ENCODE measurements at places on chromosomes 3 and 15. TPM values are rescaled to one million over a fixed set of nuclear protein-coding genes. Genes with fewer than 3 reads are reported as not detected.

DNA sequence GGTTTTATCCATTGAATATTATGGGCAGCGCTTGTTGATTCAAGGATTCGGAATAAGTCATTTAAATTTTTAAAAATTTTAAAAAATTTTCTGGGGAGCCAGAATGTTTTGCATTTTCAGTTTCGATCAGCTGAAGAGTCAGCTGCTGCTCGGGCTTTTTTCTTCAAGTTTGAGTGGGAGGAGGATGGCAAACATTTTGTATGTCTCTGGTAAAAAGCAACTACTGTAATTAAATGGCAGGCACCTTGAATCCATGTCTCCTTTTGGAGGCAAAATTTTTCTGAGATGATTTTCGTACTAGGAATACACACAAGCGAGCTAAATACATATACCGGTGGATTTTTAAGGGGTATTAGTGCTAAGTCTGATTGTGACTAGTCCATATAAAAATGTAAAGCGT, 612 bp downstream of the C3orf38 start:
- no peak for DNase-seq

DNA sequence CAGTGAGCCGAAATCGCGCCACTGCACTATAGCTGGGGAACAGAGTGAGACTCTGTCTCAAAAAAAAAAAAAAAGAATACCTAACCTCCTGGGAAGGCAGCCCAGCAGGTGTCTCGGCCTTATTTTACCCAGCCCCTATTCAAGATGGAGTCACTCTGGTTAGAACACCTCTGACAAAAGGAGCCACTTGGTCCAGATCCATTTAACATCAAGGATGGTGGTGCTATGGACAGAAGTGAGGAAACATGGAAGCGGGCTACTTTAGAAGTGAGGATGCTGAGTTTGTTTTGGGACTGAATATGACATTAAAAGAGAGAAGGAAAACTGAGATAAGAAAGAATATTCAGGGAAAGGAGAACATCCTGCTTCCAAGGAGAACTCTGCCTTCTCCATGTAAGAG, 14.7 kb downstream of the GLDN start:
- DNase-seq = no peak

DNA sequence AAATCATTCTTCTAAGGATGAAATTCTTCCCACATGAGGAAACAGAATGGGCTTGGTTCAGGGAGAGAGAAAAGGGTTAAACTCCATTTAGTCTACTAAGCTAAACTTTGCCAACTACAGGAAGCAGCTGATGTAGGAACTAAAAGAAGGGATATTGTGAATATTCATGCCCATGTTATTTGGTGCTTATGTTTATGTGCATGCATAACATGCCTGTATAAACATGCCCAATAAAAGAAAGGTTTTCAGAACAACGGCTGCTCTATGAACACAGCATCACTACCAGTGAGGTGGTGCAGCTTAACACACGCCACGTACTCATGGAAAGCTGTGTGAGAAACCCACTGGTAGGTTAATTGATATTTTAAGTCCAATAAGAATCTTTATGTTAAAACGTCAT, 59.4 kb upstream of the VGLL4 start:
- no peak for DNase-seq

DNA sequence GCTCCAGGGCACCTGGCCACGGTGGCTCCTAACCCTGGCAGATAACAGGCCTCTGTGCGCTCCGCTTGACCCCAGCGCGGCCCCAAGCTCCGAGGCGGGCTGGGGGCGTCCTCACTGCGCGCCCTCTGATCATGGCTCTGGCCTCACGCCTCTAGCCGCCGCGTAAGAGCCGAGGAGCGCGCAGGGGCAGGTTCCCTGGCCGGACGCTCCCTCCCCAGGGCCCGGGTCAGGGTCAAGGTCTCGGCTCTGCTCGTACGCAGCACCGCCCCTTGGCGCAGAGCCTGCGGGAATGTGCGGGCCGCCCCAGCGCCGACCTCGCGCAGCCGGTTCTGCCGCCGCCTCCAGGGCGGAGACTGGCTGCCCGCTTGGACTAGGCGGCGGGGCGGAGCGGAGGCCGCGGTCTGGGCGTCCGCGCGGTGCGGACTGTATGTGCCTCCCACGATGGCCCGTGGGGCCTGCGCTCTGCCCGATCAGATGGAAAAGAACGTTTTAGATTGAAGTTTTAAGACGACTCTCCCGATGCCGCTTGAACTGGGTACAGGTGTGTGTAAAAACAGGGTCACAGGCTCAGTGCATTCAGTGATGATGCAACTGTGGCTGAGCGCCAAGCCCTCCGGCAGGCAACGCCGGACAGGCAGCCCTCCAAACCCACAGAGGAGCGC, 40.8 kb downstream of the CHST14 start:
- no peak for DNase-seq

- no peak for DNase-seq
Observed at GRCh38 chr3:35500641-35501350, 138.5 kb upstream of the ARPP21 start.

DNA sequence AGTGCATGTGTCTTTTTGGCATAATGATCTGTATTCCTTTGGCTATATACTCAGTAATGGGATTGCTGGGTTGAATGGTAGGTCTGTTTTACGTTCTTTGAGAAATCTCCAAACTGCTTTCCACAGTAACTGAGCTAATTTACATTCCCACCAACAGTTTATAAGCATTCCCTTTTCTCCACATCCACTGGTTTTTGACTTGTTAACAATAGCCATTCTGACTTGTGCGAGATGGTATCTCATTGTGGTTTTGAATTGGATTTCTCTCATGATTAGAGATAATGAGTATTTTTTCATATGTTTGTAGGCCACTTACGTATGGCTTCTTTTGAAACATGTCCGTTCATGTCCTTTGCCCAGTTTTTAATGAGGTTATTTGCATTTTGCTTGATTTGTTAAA, 117.7 kb downstream of the CHCHD4 start:
- DNase-seq = no peak

DNA sequence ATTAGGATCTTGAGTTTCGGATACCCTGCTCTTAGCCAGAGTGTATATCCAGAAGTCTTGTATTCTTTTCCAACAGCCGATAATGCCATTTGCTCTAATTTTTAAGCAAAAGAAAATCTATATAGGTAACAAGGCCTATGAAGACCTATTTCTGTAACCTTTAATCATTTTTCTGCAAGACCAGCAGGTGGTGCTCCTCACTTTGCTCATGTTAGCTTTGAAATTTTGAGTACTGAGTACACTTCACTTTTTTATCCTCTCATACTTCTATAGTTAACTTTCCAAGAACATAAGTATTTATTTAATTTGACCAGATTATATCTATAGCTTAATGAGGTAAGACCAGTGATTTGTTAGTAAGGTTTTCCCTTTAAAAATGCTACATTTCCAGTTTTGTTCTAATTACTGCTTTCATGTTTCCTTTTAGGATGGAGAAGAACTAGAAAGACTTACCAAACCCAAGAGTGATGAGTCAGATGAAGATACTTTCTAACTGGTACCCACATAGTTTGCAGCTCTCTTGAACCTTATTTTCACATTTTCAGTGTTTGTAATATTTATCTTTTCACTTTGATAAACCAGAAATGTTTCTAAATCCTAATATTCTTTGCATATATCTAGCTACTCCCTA, 20.5 kb downstream of the SLC35A5 start:
- DNase-seq = peak; percentile 39

DNA sequence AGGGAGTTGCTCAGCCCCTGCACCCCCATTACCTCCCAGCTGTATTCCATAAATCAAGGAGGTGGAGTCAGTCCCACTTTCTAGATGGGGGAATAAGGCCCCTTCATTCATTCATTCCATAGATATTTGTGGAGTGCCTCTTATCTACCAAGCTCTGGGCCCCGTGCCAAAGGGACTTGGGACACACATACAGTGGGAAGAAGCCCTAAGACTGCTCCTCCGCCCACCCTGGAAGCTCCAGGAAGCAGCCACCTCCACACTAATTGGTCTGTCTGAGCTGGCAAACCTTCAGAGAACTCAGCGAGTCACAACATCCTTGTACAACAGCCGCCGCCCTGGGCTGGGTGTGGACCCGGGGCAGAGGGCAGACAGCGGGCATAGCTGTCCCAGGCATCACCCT, 6.4 kb downstream of the STRA6 start:
- peak; percentile 86 for DNase-seq

- no peak for DNase-seq
Observed at GRCh38 chr3:165211721-165212120, 15.5 kb upstream of the SLITRK3 start.

- DNase-seq = no peak
Observed at GRCh38 chr15:60651734-60652141, 172.8 kb upstream of the ICE2 start.

DNA sequence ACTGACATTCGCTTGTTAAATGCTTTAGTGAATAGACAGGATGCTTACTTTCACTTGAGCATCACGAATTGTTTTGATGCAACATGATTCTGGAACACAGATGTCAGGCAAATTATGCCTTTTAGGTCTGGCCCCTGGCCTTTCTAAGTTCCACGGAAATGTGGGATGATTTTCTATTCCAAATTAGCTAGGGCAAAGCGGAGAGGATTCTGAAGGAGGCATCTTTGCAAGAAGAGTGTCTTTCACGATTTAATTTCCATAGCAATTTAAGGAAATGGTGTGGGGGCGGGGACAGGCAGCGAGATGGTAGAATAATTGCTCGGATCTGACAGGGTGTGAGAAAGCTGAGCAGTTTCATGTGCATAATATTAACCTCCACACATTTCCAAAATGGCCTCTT, 238.5 kb upstream of the KCNMB2 start:
- no peak for DNase-seq

- DNase-seq = no peak
Observed at GRCh38 chr15:99923711-99924110, 190.5 kb upstream of the LYSMD4 start.

- DNase-seq = no peak
Observed at GRCh38 chr15:73626072-73626471, 7.1 kb downstream of the NPTN start.

- no peak for DNase-seq
Observed at GRCh38 chr3:57794501-57794900, 38.4 kb downstream of the SLMAP start.

GRCh38 chr3:136928240-136928639, 29.5 kb upstream of the IL20RB start:
- no peak for DNase-seq

GRCh38 chr3:136750897-136751315, 1.3 kb downstream of the STAG1 start:
- no peak for DNase-seq

DNA sequence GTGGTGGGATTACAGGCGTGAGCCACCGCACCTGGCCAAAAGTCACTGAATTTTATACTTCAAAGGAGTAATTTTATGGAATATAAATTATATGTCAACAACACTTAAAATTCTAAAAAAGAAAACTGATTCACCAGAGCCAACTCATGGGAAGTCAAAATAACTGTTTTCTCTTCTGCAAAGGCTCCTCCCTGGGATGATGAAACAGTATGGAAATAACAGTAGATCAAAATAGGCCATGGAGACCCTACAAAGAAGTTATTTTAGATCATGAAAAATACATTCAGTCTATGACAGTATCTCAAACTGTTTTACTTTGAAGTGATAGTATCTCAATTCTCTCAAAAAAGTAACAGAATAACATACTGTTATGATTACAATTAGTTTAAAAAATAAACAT, 102.7 kb downstream of the IGSF11 start:
- no peak for DNase-seq

GRCh38 chr15:52642386-52643361, 36.5 kb downstream of the ATOSA start:
- DNase-seq = peak; percentile 72

The BRK1 gene
- 103 TPM for total RNA-seq

The TMEM212 gene
- not detected for total RNA-seq

The ZNF80 gene
- not detected for total RNA-seq

The MEGF11 gene
- 0.07 TPM for total RNA-seq

The ADAMTS7 gene
- 0.23 TPM for total RNA-seq

The IGDCC3 gene
- 0.19 TPM for total RNA-seq

The ALPK3 gene
- 0.03 TPM for total RNA-seq

The PRR20G gene
- not detected for total RNA-seq

The DCLK3 gene
- total RNA-seq = not detected

The PLAAT1 gene
- total RNA-seq = 8.1 TPM

The RNF111 gene
- 17.6 TPM for total RNA-seq

The SUCNR1 gene
- total RNA-seq = not detected

The TMCO5A gene
- total RNA-seq = not detected

All from HT1080 (cell line).